ENCODE measurements at places on chromosomes 1 and 21.

- no peak for DNase-seq
These were observed 14.7 kb downstream of the ENO1 start for GRCh38 chr1:8863794-8864233.

GRCh38 chr1:202145068-202145743, 669 bp upstream of the ARL8A start:
- no peak for DNase-seq

GRCh38 chr1:68600049-68600661, 103.3 kb upstream of the DEPDC1 start:
- no peak for DNase-seq

GRCh38 chr1:188670837-188671236, 1806.8 kb downstream of the BRINP3 start:
- no peak for DNase-seq

DNA sequence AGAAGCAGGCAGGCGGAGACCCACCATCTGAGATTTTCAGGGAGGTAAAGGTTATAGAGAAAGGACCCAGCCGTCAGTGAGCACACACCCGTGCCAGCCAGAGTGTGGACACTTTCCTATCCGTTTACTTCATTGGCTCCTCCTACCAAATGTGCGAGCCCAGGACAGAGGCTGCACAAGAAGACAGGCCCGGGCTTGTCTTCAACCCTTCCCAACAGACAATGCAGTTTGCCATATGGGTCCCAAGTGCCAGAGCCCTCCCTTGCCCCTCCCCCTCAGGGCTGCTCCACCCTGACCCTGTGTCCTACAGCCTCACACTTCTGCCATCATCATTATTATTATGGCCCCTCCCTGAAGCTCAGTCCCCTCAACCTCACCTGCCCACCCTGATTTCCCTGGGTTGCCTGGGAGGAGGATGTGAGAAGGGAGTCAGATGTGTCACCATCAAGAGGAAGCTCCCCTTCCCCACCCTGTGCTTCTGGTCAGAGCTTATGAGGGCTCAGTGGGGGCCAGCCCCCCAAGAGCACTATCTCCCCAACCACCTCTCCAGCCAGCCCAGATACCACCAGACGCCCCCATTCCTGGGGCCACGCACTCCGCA, 9.4 kb downstream of the LAPTM5 start:
- no peak for DNase-seq

- no peak for DNase-seq
These were observed 8.3 kb upstream of the FASLG start for GRCh38 chr1:172650474-172651193.

DNA sequence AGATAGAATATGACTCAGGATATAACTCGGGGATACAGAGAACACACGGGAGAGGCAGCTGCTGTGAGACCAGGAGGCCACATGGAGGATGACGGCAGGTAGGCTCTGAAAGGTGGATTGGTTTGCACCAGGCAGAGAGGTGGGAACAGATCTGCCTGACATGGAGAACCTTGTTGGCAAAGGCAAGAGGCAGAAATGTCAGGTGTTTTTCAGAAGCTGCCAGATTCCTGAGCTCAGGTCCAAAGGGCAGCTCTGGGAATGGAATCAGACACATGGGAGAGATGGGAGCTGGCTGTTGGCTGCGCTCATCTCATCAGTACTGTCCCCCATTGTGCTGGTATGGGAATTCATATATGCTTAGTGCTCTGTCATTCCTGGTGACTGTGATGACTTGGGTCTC, 19.2 kb downstream of the SYT6 start:
- no peak for DNase-seq

DNA sequence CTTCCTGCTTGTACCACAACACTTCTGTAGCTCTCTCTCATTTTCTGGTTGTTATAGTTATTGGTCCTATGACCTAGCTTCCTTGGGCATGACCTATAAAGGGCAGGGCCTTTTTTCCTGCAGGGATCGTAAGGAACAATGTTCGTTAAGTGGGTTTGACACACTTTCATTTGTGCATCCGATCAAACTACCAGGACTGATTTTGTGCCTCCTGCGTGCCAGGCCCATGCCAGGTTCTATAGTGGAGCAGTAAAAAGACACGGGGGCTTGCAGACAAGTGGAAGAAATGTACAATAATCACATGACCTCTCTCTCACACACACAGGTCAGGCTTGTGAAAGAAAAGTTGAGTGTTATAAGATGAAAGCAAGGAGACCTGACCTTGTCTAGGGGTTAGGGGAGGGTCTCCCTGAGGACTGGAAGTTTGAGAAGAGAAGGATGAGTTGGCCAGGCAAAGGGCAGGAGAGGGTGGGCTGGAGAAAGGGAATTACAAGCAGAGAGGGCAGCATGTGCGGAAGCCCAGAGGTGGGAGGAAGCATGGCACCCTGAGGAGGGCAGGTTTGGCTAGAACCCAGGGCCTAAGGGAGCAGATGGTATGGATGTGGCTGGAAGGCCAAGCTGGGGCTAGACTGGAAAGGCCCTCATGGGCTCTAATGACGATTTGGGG, 145.4 kb downstream of the GRIK3 start:
- no peak for DNase-seq

GRCh38 chr1:117003223-117003875, 1.8 kb downstream of the CD101 start:
- DNase-seq, result no peak

GRCh38 chr21:32423320-32424190, 11.0 kb downstream of the EVA1C start:
- DNase-seq, result no peak

GRCh38 chr1:10340930-10341590, 57.8 kb upstream of the PGD start:
- DNase-seq, result no peak
